Cortex of kidney (tissue), 1 donor: ENCODE measurements at places on chromosomes 7 and 10.

DNA sequence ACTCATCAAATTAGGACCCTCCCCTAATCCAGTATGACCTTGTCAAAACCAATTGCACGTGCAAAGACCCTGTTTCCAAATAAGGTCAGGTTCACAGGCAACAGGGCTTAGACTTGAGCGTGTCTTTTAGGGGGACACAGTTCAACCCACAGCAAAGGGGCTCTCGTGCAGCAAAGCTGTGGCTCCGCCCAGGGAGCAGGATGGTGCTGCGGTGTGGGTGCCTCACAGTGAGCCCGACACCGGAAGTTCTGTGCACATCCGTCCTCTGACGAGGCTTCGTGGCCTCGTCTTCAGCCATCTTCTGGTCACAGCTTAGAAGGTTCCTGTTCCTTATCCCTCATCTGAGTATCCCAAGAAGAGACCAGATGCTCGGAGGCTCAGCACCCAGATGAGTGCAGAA lies 509.2 kb upstream of the FOXK1 start:
- no peak for DNase-seq

DNA sequence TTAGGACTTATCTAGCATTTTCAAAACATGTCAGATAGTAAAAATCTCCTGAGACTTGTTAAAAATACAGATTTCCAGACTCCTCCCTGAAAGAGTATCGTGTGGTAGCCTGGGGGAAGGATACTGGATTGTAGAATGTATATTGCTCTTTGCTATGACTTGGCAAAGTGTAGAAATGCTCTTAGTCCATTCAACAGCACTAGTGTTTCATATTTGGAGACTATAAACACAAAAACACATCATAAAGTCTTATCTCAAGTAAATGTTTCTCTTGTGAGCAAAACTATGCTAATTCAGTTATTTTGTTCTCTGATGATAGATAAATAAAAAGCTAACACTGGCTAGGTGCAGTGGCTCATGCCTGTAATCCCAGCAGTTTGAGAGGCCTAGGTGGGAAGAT lies 137.5 kb upstream of the PRPS1L1 start:
- DNase-seq = no peak

GRCh38 chr10:110535958-110536891 lies 31.3 kb upstream of the SMC3 start:
- no peak for DNase-seq

- no peak for DNase-seq
These were observed 19.0 kb downstream of the LRRC17 start for GRCh38 chr7:102931757-102932156.

DNA sequence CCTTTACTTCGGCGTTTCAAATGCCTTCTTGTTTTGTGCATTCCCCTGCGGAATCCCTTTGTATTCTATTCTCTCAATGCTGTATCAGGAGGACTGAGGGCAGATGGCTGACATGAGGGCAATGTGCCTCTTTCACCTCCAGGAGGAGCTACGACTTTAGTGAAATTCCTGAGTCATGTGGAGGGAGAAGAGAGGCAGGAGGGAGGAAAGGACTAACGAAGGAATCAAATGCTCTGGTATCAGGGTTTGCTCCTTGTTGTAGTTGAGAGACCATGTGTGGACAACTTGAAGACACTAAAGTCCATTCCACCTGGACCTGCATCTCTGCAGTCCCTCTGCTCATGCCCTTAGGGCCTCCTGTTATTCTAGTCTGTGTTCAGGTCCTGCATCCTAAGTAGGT lies 40.2 kb upstream of the PRSS58 start:
- DNase-seq = no peak

DNA sequence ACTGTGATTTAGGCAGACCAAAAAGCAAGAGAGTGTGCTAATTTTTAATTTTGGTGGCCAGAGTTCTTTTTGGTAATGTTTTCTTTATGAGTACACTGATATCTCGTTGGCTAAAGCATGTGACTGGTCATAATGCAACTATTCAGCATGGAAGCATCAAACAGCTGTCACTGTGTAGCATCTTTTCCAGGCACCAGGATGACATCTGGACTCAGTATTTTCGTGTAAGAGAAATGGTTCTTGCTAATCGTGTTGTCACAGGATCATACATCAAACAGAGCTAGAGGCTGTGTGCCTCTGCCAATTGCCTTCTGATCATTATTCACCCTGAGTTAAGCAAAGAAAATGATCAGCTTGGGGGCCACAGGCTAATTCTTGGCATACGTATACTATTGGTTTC lies 118.9 kb downstream of the SND1 start:
- DNase-seq = no peak

DNA sequence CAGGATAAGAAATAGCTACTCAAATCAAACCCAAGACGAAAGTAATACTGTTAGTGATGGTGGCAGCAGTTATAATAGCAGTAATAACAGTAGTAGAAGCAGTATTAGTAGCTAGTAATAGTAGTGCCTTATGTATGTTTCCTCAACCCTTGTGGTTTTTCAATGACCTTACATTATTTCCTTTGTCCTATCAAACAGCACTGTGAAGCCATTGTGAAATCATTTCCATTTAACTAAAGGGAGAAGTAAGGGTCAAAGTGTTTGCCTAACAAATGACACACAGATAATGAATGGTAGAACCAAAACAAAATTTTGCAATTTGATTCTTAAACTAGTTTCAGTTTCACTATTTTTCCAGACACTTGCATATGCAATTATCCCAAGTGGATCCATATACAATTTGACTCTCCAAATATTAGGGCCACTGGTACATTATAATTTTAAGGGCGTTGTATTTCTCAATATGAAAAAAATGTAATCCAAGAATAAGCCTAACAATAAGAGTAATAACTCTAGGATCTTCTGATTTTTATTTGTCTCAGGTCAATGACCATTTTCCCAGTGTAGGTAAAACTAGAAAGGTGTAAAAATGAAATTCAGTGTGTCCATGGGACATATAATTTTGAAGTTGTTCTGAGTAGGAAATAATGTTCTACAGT lies 33.7 kb upstream of the TMEM26 start:
- DNase-seq = no peak

DNA sequence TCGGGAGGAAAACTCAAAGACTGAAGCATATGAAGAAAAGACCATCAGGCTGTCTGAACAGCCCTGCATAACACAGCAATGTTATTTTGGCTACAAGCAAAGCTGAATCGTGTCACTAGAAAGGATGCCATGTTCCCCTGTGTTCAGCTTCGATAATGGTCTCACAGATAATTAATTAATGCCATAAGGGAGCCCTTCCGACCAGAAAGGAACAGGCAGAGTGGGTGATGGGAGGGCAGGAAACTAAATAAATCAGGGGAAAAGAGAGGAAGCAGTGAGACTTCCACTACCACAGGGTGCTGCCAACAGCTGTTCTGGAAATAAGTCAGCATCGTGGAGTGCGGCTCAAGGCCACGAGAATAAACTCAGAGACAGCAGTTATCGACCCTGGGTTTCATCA lies 3.2 kb downstream of the PTPRN2 start:
- no peak for DNase-seq

DNA sequence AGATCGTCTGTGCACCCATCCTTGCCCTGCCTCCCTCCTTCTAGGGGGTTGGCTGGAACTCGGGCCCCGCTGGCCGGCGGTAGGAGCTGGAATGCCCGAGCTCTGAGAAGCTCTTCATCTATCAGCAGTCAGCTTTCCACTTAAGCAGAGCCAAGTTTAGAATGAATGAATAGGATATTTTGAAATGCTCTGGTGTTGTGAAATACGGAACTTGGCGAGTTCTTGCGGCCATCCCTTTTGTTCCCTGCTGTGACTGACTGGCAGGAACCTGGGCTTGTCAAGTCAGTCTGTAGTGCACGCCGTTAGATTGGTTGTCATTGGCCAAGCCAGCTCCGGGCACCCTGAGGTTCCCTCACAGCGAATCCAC lies 33.3 kb downstream of the FOXK1 start:
- DNase-seq = no peak

- no peak for DNase-seq
These were observed 903.6 kb upstream of the AUTS2 start for GRCh38 chr7:68694656-68695055.

DNA sequence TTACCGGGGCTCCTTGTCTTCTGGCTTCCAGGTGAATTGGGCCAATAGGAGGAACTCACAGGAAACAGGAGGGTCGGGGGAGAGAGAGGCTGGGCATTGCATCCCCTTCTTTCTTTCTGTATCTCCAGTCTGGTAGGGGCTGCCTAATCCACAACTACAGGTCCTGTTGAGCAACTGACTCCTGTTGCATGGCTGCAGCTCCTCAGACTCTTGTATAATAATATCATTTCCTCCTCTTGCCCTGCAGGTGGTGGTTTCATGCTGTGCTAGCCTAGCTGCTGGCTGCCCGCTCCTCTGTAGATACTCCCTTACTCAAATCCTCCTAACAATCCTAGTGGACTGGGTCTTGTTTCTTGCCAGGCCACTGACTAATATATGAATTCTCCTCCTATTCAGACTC lies 276.5 kb upstream of the SMIM30 start:
- no peak for DNase-seq

DNA sequence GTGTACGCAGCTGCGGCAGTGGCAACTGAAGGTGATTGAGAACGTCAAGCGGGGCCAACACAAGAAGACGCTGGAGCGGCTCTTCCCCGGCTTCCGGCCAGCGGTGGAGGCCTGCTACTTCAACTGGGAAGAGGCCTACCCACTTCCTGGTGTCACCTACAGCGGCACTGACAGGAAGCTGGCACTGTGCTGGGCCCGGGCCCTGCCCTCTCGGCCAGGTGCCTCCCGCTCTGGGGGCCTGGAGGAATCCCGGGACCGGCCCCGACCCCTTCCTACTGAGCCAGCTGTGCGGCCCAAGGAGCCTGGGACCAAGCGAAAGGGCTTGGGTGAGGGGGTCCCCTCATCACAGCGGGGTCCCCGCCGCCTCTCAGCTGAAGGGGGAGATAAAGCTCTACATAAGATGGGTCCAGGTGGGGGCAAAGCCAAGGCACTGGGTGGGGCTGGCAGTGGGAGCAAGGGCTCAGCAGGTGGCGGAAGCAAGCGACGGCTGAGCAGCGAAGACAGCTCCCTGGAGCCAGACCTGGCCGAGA lies 6.5 kb downstream of the ZSWIM8 start:
- DNase-seq = no peak

GRCh38 chr10:68752711-68753350 lies 31.8 kb downstream of the CCAR1 start:
- DNase-seq = no peak

GRCh38 chr10:73486601-73487000 lies 9.2 kb downstream of the PPP3CB start:
- DNase-seq = no peak

DNA sequence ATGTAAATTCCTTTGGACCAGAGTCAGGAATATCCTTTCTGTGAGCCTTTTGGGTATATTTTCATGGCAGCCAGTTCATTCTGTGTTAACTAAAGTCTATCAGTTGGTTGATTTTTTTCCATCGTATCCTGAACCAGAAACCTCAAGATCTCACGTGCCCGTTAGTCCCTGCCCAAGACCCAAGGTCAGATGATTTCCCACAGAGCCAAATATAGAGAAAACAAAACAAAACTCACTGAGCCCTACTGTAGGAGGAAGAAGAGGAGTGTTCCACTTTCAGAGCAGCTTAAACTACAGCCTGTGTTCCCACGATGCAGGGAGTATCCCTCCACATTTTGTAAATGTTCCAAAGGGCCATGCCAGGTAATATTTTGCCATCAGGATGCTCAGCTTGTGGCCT lies 96.0 kb upstream of the ADO start:
- no peak for DNase-seq

- no peak for DNase-seq
These were observed 431.8 kb upstream of the FZD8 start for GRCh38 chr10:36073796-36074345.

DNA sequence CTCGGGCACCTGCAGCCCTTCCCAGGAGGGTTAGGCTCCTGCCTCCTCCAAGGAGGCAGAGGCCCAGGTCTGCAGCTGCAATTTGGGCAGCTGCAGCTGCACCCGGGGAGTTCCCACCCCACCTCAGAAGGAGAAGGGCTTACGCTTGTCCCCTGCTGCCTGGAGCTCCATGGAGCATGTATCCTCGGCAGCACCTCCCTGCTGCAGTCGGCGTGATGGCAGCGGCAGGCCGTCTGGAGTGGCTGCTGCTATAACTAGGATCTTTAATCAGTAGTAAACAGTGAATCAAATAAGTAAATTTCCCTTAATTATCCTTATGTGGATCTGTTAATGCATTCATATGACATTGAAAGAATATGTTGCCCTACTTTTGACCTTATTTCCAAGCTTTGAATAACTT lies 167.0 kb downstream of the PON1 start:
- DNase-seq = no peak

GRCh38 chr7:1562597-1563051 lies 6.6 kb upstream of the TMEM184A start:
- DNase-seq = no peak

GRCh38 chr10:112813866-112814591 lies 136.0 kb upstream of the TCF7L2 start:
- DNase-seq = no peak

- no peak for DNase-seq
These were observed 49.3 kb downstream of the LRRC4 start for GRCh38 chr7:127981965-127982364.
